ENCODE measurements at places on chromosomes 1 and 21.

GRCh38 chr1:225735252-225736149 lies 42.1 kb upstream of the SRP9 start:
- no peak for DNase-seq

- no peak for DNase-seq
These were observed 148.4 kb upstream of the TMEM51 start for GRCh38 chr1:15005116-15005515.

GRCh38 chr1:24566236-24566867 lies 10.5 kb downstream of the NCMAP start:
- DNase-seq, result no peak

GRCh38 chr1:101325144-101325543 lies 88.3 kb downstream of the S1PR1 start:
- no peak for DNase-seq

GRCh38 chr1:198867182-198867581 lies 228.3 kb downstream of the PTPRC start:
- no peak for DNase-seq

DNA sequence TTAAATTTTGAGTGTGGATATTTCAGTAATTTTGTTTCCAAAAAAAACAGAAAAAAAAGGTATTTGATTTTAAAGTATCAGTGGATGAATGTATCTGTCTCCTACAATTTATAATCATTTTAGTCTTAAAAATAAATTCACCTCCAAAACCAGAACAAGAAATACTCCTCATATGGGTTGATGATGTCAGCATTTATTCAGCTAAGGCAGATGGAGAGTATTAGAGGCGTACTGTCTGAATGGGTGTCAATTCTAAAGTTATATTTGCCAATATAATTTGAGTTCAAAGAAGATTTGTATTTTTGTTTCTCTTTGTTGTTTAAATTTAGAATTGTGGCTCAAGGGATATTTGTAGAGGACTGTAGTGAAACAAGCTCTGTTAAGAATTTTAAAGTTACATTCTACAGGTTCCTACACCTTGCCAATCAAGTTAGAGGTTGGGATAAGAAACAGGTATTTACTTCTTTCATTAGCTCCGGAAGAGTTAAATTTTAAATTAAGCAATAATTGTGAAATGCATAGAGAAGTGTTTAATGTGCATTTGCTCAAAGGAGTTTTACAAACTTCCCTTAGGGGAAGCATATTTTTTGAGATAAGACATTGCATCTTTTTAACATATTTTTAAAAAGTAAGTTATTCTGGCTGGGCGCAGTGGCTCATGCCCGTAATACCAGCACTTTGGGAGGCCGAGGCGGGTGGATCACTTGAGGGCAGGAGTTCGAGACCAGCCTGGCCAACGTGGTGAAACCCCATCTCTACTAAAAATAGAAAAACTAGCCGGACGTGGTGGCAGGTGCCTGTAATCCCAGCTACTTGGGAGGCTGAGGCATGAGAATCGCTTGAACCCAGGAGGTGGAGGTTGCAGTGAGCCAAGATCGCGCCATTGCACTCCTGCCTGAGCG lies 1.2 kb downstream of the PLA2G4A start:
- DNase-seq, result no peak

- DNase-seq, result peak; percentile 33
These were observed 28.5 kb upstream of the KCNA2 start for GRCh38 chr1:110634455-110635311.

DNA sequence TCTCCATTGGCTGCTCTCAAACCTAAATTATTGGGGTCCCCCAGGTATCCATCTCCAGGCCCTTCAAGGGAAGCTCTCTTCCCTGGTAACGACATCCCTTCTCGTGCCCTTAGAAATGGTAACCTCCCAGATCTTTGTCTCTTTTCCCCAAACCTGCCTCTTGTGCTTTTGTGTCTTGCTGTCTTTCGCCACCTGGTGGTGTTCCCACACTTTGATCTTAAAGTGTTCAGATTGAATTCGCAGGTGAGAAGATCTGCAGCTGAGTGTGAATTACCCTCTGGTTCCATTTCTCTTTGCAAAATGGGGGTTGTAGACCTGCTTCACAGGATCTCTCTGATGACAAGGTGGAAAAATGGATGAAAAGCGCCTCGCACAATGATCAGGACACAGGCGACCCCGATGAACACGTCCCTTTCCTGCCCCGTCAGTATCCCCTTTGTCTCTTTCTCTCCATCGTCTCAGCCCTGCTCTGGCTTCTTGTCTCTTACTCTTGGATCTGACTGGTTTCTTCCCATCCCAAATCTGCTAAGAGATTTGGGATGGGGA lies 53.1 kb downstream of the DOP1B start:
- DNase-seq, result peak; percentile 3

GRCh38 chr21:41188486-41189149 lies 20.7 kb downstream of the BACE2 start:
- DNase-seq, result no peak

DNA sequence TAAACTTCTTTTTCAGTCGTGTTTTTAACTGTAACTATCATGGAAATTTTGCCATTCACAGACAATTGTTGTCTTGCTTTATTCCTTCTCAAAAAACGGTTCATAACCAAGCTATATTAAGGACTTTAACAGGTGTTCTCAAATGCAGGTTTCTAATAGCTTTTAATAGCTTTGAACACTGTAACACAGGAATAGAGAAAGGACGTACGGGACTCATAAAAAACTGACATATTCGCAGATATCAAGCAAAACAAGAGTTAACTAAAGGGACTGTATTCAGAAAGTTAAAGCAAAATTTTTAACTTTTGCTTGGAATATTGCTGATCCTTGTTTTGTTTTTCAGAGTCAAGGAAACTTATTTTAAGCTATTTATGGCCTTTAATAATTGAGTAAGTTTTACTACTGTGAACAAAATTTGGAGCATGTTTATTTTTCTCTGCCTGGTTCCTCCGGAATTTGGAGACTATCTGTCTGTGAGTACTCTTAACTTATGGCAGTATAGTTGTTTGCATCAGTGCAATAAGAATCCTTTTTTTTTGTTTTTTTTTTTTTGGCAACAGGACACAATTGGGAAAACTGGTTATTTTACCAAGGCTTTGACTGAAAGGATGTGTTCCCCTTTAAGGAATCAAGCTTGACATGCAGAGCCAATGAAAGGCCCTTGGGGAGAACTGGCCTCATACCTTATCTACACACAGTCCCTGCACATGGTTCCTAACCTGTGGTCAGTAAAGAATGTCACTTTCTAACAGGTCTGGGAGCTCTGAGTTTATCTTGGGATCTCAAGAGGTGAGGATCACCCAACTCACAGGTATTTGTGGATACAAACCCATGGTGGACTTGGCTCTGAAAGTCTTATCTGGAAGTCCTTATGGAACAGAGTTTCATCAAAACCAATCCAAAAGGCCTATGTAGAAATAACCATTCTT lies 5.8 kb upstream of the CD46 start:
- DNase-seq, result no peak
